GM18507 (cell line): ENCODE measurements at places on chromosomes 12 and 14.

DNA sequence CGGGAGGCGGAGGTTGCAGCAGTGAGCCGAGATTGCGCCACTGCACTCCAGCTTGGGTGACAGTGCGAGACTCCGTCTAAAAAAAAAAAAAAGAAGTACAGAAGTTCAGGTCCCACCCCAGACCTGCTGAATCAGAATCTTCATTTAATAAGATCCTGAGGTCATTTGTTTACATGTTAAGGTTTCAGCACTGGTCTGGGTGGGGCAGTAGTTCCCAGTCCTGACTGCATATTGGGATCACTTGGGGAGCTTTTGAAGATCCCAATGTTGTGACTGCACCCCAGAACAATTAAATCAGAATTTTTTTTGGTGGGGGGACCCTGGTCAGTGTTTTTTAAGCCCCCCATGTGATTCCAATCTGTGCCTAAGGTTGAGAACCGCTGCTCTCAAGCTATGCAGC is 11.7 kb upstream of the COL2A1 start:
- DNase-seq = no peak

DNA sequence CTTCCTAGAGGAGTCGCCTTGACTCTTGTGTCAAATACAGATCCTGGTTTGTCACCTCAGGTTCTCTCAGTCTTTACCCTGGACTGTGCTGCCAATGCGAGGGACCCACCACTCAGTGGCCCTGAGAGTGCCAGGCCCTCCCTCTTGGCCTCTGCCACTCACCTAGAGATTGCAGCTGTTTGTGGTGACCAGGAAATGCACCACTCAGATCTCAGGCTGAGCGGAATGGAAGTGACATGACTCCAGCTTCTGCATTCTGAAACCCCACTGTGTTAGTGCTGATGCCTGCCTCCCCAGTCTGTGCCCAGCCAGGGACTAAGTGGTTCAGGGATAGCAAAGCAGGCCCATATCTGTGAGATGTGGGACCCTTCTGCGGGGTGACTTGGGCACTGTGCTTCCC is 27.8 kb upstream of the NEDD1 start:
- no peak for DNase-seq

GRCh38 chr12:65894088-65894487 is 69.8 kb downstream of the HMGA2 start:
- no peak for DNase-seq

DNA sequence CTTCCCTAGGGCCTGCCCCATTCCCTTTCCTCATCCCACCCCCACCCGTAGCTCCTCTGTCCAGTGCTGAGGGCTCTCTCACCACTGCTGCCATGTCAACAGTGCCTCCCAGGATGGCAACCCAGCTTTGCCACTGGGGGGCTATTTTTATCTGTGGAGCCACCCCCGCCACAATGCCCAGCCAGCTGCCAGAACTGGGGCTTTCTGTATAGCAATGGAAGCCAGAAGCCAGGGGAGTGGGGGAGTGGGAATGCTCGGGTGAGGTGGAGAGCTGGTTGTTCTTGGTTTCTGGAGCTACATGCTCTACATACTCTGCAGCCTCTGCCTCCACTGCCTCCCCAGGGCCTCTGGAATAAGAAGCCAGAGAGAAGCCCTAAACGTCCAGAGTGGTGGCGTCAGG is 8.9 kb downstream of the PDE1B start:
- DNase-seq = no peak

GRCh38 chr14:91996948-91997371 is 42.9 kb downstream of the TRIP11 start:
- DNase-seq = no peak

DNA sequence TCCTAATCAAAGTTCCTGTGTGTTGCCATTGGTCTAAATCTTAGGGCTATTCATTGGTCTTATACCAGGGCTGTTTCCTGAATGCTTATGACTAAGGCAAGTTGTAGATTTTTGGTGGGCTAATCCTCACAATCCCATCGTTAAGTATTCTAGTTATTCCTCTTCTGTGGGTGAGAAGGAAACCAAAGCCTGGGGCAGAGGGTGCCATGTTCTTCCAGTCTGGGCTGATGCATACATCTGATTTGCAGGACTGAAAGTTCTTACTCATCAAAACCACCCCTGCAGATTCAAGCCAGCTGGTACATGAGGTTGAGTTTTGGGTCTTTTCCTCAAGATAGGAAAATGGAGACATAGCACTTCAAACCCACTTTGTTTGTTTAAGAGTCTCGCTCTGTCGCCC is 25.7 kb downstream of the PPP1CC start:
- DNase-seq = no peak

DNA sequence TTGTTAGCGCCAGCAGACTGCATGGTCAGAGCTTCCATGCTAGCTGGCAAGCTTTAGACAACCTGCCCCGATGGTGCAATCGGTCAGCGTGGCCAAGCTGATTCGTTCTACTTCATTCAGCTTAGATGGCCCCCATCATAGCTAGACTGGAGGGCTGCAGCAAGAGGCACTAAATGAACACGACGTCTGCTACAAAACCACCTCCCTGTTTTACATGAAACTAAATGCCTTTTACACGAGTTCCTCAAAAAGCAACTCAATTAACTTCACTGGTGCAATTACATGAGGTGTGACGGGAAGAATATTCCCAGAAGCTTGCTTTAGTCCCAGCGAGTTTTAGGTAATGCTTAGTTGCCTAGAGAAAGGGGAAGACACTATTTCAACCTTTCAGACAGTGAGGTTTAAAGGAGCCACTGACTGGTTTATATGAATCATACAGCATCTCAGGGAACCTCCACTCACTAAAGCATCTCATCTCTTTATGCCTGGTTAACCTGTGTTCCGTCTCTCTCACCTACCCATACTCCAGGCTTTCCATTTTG is 8.4 kb downstream of the NIN start:
- DNase-seq = no peak

- peak; percentile 11 for DNase-seq
These were observed 774 bp upstream of the MANSC4 start for GRCh38 chr12:27780612-27781408.

DNA sequence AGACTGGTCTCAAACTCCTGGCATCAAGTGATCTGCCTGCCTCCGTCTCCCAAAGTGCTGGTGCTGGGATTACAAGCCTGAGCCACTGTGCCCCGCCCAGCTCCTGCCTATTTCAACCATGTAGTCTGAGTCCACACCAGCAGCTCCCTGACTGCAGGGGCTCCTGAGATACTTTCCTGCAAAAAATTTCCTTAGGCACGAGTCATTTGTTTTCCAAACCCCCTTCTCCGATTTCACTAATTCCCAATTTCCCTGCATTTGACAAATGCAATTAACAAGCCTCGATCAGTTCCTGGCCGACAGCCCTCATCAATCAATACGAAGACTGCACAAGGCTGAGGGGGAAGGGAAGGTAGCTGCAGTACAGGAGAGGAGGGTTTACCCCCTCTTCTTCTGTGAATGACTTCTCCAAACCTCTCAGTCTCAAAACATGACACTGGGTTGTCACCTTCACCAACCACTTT is 10.1 kb downstream of the PSMB5 start:
- DNase-seq = no peak

DNA sequence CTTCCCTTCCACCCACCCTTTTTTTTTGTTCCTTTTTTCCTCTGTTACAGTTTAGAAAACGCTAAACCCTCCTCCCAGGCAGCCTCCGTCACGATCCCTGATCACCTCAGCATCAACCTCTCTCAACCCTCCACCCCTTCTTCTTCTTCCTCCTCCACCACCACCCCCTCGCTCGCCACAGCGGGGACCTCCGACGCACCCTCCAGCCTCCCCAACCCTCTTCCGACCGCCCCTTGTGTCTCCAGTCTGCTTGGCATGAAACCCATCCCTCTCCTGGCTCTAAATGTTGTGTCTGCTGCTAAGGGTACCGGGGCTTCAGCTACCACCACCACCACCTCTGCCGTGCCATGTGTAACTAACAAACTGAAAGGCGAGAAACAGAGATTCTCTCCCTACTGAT is 22.9 kb downstream of the PCBP2 start:
- no peak for DNase-seq

GRCh38 chr12:76006028-76006925 is 25.3 kb downstream of the PHLDA1 start:
- DNase-seq = no peak

DNA sequence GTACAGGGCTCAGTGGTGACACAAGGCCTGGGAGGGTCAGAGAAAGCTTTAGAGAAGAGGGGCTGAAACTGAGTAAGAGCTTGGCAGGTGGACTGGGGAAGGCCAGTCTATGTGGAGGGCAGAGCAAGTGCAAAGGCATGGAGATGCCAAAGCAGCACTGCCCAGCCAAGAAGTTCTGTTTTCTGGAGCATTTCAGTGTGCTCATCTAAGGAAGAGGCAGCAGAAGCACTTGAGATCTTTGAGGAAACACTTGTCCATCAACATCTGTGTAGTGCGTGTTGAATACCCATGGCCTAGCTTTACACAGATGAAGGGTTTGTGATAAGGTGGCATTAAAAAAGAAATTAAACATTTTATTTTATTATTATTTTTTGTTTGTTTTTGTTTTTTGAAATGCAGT is 52.8 kb downstream of the FOS start:
- no peak for DNase-seq

DNA sequence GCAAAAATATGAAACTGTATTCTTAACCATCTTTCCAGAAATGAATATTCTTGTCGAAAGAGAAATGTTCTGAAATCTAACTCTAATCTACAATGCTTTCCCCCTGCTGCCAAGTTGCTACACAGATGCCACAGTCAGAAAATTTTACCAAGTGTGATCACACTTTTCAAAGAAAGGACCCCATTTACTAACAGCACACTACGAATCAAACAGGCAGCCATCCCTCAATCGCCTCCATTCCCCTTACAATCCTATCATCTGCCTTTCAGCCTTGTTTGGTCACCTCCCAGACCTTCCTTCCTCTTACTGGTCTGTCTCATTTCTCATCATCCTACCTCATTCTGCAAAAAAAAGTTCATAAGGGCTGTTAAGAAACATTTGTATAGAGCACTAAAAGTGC is 190.1 kb downstream of the MED13L start:
- DNase-seq = no peak

GRCh38 chr14:99853206-99853605 is 60.0 kb downstream of the EML1 start:
- no peak for DNase-seq

GRCh38 chr12:72612171-72612570 is 340.0 kb downstream of the TRHDE start:
- DNase-seq = no peak
